ENCODE measurements at places on chromosomes 7 and 10. TPM values are rescaled to one million over a fixed set of nuclear protein-coding genes. Genes with fewer than 3 reads are reported as not detected.

Gene HKDC1
- 0.08 TPM for total RNA-seq

Gene TCAF2
- total RNA-seq = 0.72 TPM

Gene OR2F2
- total RNA-seq = not detected

Gene CYP3A7
- total RNA-seq = not detected

Gene CXCL12
- total RNA-seq = not detected

Gene RAMP3
- total RNA-seq = not detected

Gene GUSB
- total RNA-seq = 12.1 TPM

Gene PNLIPRP3
- 103 TPM for total RNA-seq

Gene EPHB6
- total RNA-seq = not detected

Gene CCDC186
- total RNA-seq = 11.6 TPM

Gene CDC14C
- not detected for total RNA-seq

Gene GPC2
- total RNA-seq = 1.1 TPM

Gene AKR1B15
- not detected for total RNA-seq

Gene WIPF3
- 0.08 TPM for total RNA-seq

Gene PNLIPRP2
- total RNA-seq = not detected

Gene ZNF239
- total RNA-seq = 1.3 TPM

Gene MSMB
- total RNA-seq = not detected

Data from hair follicular keratinocyte (primary cell).